ENCODE measurements at places on chromosomes 5 and 9.
A peak's percentile ranks its signal among the peaks of the same experiment; 100 is the strongest.

GRCh38 chr5:104564530-104564929 is 1001.9 kb upstream of the NUDT12 start:
- DNase-seq, result no peak

- no peak for DNase-seq
Measured at GRCh38 chr5:15650266-15650665, 150.3 kb downstream of the FBXL7 start.

- no peak for DNase-seq
Measured at GRCh38 chr5:1657161-1657741, 133.5 kb upstream of the LPCAT1 start.

DNA sequence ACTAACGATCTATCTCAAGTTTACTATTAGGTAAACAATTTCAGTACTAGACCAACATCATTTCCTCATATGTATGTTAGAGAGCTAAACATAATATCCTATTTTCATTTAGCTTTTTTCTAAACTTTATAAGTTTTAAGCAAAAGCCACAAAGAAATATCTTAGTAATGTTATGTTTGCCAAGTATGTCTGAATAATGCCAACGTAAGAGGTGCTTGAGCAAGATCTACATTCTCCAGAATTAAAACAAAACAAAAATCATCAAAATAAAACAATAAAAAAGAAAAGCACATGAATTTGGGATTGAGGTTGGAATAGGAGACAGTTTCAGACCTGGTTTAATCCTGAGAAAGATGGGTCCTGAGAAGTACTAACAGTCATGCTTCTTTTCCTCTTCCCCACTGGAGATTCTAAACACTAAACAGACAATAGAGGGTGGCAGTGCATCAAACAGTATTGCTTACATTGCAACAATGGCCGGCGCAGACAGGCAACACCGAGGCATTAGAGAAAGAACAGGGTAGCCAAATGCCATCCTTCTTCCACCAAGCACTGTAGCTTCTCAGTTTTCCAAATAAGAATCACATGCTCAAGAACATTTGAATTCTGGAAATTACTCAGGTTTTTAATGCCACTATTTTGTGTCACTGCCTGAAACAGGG is 33.6 kb downstream of the CSNK1A1 start:
- no peak for DNase-seq

GRCh38 chr5:157366741-157367674 is 93.0 kb upstream of the NIPAL4 start:
- DNase-seq, result no peak

DNA sequence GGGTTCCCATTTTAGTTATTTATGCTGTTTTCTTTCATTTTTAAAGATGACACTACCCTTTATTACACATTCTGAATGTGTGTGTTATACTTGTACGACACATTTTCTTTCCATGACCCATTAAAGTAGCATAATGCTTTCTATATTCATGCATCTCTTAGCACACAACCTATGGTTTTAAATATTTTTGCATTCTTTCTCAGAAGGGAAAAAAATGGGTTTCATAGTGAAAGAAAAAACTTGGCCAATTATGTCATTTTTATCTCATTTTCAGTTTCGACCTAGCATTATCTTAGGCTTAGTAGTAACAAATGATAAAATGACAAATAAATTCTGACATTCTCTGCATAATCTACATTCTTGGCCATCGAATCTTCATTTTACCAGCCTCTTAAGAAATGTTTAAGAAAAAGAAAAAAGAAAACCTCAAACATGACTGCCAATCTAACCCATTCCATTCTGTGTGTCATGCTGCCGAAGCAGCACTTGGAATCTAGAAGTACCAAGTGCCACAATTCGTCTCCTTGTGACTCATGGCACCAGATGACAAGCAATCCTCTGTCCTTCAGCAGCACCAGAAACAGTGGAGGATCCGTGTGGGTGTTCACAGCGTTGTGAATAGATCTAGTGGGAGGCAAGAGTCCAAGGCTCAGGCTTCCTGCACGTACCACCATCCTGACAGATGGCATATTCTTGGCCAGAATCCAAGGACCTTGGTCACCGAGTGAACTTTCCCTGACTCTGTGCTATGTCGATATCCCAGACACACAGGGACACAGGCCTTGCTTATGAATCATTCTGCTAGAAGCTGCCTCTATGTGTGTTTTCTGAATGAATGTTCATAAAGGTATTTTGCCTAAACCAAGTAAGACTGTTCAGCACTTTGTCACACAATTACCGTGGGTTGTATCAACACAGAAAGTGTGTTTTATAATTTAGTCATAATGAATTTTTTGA is 502.7 kb downstream of the NR2F1-AS1 start:
- no peak for DNase-seq

GRCh38 chr9:114343471-114344187 is 14.0 kb downstream of the ORM2 start:
- no peak for DNase-seq

DNA sequence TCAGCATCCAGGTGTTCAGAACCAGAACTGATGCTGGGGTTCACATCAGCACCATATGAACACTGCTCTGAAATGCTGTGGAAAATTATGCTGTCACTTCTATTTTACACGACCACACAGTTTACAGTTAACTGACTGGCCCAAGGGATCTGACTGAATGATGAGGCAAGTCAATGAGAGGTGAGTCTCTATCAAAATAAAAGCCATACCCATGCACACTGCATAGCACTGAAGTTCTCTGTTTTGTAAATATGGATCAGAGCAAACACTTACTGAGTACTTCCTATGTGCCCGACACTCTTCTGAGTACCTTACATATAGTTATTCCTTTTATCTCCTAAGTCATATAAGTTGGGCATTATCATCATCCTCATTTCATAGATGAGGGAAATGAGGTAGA is 122.8 kb downstream of the TARS1 start:
- DNase-seq, result no peak

DNA sequence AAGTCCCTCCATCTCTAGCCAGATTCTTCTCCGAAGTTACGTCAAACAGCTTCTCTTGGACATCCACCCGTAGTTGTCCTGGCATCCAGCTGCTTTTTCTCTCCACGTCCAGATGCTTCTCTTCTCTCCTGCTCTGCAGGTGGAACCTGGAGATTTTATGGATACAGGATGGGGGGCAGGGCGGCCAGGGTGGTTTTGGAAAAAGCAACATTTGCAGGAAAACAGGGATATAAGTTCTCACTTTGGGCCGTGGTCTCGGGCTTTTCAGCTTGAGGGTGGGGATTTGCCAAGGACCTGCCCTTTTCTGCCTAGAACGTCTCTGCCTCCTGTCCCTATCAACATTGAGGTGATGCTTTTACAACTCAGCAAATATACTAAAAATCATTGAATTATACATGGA is 1941.6 kb upstream of the C9orf72 start:
- DNase-seq, result no peak

GRCh38 chr5:93163010-93163663 is 417.9 kb downstream of the NR2F1-AS1 start:
- no peak for DNase-seq

DNA sequence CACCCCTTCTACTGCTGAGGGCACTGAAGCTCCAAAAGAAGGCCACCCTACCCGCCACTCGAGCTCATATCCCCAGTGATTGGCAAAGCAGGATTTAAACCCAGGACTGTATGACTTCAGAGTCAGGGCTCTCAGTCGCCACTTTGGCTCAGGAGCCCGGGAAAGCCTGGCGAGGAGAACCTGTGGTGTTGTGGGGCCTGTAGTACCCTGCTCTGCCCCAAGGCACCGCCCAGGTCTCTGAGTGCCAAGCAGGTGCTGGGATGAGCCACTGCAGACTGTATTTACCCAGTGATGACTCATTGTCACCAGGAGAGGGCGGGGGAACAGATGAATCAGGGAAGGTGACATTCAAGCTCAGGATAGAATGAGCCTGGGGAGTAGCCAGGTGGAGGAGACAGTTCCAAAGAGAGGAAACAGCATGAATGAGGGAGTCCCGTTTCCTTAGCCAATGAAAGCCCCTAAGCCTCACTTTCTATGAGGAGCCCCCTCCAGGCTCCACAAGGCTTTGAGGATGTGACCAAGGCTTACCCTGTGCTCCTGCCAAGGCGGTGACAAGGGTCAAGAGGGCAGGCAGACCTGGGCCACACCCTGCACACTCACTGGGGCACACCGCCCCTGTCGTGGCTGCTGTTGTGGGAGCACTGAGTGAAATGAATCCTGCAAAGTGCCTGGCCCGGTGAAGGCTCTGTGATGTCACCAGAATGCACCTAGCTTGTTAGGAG is 17.8 kb upstream of the DPM2 start:
- peak; percentile 71 for DNase-seq

- DNase-seq, result no peak
Measured at GRCh38 chr9:87655731-87656130, 70.2 kb upstream of the CTSL start.

- DNase-seq, result no peak
Measured at GRCh38 chr9:82216435-82216834, 227.9 kb downstream of the SPATA31D1 start.

DNA sequence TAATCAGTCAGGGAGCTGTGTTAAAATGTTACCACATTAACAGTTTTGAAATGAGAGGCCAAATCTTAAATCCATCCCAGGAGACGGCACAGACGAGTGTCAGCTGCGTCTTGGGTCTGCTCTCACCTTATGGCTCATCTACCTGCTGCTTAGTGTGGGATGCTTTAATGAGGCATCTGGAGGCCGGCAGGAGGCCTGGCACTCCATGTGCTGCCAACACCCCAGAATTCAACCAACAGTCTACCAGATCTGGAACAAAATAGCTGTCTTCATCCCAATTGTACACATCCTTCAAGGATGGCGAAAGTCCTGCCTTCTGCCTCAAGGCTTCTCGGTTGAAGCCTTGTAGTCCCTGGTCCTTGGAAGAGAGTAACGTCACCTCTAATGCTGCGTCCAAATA is 12.0 kb downstream of the PRKACG start:
- no peak for DNase-seq

- DNase-seq, result no peak
Measured at GRCh38 chr9:128390150-128390812, 19.1 kb downstream of the URM1 start.

- no peak for DNase-seq
Measured at GRCh38 chr5:33379757-33380156, 61.0 kb upstream of the TARS1 start.

DNA sequence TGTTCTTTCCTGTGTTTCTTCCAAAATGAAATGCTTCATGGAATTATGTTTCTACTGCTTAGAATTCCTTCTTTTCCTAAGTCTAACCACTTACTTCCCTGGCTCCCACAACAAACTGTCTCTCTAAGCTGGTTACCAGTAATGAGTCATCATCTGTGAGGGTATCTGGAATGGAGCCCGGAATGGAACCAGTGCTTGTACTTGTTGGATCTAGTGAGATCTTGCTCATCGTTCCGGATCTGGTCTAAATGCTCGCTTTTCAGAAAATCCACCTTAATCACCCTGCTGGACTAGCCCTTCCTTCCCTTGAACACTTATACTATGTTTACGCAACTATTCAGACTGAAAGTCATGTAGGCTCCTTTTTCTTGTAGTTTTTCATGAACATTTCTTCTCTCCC is 184.8 kb downstream of the PBX3 start:
- no peak for DNase-seq

DNA sequence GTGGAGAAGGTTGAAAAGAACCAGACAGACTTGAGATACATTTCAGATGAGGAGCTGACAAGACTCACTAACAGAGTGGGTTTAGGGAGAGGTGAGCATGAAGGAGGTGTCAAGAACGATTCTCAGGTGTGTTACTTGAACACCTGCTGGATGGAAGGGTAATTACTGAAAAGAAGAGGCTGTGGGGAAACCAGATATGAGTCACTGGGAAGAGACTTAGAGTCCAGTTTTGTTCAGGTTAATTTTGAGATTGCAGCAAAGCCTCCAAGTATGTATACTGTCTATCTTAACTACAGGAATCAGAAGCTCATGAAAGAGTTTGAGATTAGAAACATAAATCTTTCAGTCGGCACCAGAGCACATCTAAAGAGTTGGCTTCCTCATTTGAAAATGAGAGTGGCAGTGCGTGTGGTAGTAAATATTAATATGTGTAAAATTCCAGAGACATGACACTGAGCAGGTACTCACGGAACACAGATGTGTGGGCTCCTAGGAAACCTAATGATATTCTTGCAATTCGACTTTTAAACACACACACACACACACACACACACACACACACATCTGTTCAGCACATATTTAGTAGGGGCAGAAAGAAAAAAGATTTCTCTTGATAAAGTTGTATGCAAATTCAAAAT is 197.1 kb downstream of the CDH18 start:
- no peak for DNase-seq
